CD4-positive, alpha-beta T cell treated with Interleukin-21 for 1 hour (primary cell): ENCODE measurements at places on chromosomes 7 and 10.

DNA sequence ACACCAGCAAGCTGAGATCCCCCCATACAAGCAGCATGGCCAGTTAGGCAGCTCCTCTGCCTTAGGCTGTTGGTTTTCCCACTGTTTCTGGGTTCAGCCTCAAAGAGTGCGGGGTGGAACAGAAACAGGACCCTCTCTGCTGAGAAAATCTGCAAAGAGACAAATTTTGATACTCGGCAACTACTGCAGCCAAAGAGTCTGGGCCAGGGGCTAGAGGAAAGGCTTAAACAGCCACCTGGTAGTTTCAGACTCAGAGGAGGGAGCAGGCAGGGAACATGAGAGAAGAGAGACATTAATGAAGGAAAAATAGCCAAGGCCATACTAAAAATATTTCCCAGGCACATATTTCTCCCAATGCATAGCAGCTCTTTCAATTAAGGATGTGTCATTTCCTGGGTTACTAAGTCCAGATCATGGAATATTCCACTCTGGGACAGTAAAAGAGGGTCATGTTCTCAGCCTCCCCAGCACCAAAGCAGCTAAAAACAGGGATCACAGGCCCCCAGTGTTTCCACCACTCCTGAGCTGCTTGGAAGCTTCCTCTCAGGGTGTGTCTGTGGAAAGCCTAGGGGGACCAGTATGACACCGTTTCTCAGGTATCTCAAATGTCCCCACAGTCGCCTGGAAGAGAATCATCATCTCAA, 29.8 kb downstream of the PDLIM1 start:
- DNase-seq = no peak

- no peak for DNase-seq
These were observed 530.9 kb upstream of the AUTS2 start for GRCh38 chr7:69067397-69067796.

GRCh38 chr7:15508258-15508657, 53.6 kb downstream of the AGMO start:
- no peak for DNase-seq

DNA sequence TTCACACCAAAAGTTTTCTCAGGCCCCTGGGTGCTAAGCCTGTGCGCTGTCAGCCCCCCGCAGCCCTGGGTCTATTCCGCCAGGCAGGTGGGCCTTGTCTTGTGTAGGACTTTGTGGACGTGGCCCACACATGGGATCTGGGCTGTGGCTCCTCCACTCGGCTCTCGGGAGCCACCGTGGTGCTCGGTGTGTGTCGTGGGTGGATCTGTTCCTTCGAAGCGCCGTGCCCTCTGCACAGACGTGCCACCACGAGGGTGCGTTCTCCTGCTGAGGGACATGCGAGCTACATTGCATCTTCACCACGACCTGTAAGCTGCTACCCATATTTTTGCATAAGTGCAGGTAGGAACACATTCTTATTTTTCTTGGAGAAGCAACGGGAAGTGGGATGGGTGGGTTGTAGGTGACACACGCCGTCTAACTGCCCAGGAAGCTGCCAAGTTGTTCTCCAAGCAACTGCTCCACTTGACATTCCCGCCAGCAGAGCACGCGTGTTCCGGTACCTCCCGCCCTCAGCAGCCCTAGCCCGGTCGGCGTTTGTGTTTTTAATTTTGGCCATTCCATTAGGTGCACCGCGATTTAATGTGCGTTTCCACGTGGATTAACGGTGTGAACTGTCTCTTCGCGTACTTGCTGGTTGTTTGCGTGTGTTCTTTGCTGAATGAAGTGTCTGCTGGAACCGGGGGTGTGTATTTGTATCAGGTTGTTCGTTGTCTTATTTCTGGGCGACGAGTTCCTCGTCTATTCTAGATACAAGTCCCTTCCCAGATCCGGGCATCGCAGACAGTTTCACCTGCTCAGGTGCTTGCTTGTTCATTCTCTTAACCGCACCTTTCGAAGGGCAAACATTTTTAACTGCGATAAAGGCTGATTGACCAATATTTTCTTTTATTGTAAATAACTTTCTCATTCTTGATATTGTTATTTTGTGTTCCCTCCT, 47.4 kb upstream of the CFAP46 start:
- no peak for DNase-seq

GRCh38 chr7:155237730-155238129, 59.9 kb upstream of the INSIG1 start:
- no peak for DNase-seq
